Activated T-helper 1 cell treated with anti-CD3 and anti-CD28 coated beads, Interleukin-2, amount 50 U/mL, for 16 hours (primary cell): ENCODE measurements at places on chromosomes 2 and 18.
A peak's percentile ranks its signal among the peaks of the same experiment; 100 is the strongest.

GRCh38 chr2:11121099-11121822 is 34.0 kb upstream of the SLC66A3 start:
- no peak for DNase-seq

- DNase-seq = no peak
Observed at GRCh38 chr2:212480447-212480846, 58.2 kb downstream of the ERBB4 start.

GRCh38 chr2:237662671-237663093 is 35.3 kb downstream of the LRRFIP1 start:
- DNase-seq = no peak

DNA sequence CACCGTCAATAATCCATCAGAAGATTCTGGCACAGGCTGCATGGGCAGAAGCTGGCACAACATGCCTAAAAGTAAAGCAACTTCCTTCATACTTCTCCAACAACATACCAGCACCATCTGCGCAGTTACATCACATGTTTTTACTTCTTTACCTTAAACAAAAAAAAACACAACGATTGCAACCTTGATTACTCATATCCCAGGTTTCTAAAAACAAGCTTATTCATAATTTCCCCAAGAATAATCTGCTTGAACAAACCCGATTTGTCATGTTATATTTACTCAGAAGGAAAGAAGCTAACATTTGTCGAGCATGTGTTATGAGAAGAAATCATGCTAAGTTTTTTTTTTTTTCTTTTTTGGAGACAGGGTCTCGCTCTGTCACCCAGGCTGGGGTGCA is 54.7 kb downstream of the THADA start:
- DNase-seq = no peak

- DNase-seq = no peak
Observed at GRCh38 chr2:27955384-27956161, 65.0 kb downstream of the BABAM2 start.

DNA sequence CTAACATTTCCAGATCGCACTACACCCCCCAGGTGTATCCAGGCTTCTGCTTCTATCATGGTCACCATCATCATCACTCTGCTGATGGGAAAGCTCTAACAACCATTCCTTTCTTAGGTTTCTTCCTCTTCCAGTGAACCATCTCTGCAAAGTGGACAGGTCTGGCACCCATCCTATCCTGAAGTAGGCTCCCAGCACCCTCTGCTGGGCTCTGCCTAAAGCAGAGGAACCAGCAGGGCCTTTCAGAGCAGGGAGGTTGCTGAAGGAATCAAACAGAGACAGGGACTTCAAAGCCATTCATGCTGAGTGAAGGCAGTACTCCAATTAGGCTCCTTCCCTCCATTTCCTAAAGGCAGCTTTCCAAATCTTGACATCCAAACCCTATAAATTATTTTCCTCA is 27.2 kb upstream of the SATB2 start:
- DNase-seq = no peak

- no peak for DNase-seq
Observed at GRCh38 chr18:72993250-72993649, 125.5 kb upstream of the NETO1 start.

DNA sequence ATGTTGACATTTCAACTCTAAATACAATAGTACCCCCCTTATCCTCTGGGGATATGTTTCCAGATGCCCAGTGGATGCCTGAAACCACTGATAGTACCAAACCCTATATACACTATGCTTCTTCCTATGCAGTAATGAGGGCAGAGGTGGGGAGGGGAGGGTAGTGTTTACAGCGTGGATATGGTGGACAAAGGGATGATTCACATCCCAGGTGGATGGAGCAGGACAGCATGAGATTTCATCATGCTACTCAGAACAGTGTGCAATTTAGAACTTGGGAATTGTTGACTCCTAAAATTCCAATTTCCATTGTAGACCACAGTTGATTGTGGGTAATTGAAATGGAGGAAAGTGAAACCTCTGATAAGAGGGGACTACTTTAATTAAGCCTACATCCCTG is 75.4 kb downstream of the TSN start:
- no peak for DNase-seq

- peak; percentile 24 for DNase-seq
Observed at GRCh38 chr18:58671632-58672564, 633 bp downstream of the MALT1 start.

GRCh38 chr2:173033084-173033483 is 42.6 kb upstream of the MAP3K20 start:
- no peak for DNase-seq

DNA sequence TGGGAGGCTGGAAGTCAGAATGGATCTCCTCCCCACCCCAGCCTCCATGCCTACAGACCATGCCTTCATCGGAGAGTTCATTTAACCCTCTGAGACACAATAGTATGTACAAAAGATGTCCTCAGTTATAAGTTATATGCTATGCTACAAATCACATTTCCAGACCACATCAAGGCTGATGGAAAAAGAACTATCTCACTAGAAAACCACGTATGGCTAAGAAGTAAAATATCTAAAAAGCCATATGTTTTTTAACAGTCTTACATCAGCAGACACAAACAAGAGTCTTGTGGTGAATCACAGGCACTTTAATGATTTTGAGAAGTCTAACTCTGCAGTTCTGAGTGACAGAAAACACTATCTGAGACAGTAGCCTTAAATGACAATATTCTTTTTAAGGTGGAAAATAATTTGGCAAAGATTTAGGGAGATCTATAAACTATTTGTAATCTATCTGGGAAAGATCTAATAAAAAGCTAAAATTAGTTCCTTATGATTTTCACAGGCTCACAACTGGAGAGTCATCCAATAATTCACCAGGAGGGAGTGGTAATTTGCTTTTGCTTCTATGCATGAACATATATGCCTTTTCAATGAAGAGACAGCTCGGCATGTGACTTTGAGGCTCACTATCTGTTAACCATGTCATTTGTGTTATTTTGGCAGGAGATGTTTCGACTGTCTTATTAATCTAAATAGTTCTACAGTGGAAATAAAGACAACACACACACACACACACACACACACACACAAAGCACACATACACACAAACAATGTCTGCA is 197.5 kb downstream of the IRS1 start:
- no peak for DNase-seq

GRCh38 chr2:97673182-97673914 is 3.8 kb downstream of the C2orf92 start:
- DNase-seq = no peak

GRCh38 chr2:176234156-176234555 is 35.1 kb upstream of the MTX2 start:
- DNase-seq = no peak

DNA sequence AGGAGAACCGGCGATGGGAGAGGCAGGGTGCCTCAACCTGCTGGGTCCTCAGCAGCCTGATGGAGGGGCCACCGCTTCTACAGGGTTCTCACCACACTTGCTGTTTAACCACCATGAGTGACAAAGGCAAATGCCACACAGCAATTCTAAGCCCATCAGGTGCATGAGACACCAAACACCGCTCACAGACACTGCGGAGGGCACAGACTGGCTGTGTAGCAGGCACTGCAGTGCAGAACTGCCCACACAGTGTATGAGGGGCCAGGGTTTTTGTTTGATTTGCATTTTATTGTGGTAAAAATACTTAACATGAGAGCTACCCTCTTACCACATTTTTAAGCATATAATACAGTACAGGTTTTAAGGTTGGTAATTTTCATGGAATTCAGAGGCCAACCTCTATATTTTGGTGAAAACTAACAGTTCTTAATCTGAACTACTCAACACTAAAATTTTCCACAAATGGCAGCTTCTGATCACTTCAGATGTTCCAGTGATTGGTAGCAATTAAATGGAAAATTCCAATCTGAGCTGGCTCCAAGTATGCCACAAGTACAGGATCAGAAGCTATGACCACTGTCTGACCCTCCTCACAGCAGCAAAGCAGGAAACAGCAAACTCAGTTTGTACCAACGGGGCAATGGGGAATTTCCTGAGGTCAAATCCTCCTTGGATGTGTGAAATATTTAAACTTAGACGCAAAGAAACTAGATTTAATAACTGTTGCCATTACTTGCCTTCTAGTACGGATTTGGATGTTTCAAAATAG is 67.7 kb downstream of the FAM210A start:
- DNase-seq = no peak

DNA sequence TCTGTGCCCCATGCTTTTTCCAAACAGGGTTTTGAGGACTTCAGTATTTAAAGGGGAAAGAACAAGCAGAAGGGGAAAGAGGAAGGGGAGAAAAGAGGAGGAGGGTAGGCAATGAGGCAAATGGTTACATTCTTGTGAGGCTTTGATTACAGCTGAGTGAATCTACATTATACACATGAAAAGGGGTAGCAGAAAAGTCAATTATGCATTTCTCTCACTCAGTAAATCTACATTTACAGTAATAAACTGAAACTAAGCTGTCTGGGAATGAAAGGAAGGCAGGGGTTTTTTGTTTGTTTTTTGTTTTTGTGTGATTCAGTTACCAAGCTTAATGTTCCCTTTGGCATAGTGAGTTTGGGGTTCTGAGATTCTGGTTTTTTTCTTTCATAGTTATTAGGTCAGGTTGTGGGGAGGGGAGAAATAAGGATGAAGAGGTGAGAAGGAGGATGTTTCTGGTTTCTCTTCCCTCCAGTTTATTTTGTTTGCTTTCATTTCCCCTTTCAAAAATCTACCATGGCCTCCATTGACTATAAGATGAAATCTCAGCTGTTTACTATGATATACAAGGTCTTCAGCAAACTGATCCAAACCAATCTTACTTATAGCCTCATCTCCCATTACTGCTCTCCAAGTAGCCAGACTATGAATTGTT is 18.7 kb downstream of the C18orf63 start:
- DNase-seq = no peak

GRCh38 chr2:240503375-240503774 is 54.4 kb downstream of the ANKMY1 start:
- no peak for DNase-seq

- no peak for DNase-seq
Observed at GRCh38 chr18:44876755-44877154, 196.1 kb downstream of the SETBP1 start.

DNA sequence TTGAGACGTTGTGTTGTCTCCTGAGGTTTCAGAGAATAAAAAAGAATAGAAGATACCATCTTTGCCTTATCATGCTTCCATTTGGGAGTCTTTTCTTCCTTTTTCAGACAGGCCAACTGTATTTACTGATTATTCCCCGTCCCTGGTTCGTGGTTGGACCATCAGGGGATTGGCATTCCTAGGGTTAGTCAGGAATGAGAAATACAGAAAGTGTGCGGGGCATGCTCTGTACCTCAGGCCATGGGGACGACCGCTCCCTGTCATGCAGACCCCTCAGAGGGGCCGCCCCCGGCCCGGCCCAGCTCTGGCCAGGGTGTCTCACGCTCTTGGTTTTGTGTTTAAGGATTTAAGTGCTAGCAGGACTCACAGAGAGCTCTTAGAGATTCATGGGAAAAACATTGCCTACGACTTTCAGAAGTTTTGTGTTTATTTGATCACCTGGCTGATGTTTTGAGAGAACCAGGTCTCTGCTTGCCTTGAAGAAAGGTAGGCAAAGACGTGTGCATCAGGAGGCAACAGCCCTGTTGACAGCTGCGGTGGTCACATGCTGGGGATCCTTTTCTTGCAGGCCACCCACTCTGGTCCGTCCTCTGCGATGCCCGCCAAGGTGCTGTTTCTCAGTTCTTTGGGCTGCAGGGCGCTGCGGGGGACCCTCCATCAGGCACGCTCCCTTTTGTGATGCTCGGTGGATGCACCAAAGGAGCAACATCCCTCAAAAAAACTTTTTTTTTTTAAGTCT is 317.8 kb downstream of the AGAP1 start:
- DNase-seq = no peak

DNA sequence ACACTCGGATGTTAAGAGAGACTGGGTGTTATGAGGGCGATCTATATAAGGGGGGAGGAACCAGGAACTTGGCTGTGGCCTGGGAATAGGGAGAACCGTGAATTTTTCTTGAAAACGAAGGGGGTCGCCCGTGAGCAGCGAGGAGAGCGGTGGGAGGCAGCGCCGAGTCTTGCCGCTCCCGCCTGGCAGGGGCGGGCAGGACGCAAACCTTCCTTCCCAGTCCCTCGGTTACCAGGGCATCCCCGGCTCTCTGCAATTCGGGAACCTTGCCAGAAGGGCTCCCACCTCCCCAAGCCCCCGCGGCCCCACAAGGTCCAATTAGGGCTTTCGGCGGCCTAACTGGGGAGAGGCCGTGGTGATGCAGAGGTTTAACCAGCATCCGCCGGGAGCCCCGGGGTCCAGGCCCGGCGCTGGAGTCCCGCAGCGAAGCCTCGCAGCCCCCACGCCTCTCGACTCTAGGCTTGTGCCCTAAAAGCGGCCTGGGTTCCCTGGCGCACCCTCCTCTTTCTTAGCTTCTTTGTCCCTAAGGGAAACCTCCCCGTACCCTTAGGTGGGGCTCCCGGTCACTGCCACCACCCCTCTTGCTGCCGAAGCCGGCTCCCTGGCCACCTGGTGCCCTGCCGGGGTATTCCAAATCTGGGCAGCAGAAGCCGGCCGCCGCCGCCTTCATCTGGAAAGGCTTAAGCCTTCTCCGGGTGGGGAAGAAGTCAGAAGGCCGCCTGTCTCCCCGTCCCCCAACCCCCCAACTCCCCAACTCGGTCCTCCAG is 680 bp upstream of the FHOD3 start:
- no peak for DNase-seq

DNA sequence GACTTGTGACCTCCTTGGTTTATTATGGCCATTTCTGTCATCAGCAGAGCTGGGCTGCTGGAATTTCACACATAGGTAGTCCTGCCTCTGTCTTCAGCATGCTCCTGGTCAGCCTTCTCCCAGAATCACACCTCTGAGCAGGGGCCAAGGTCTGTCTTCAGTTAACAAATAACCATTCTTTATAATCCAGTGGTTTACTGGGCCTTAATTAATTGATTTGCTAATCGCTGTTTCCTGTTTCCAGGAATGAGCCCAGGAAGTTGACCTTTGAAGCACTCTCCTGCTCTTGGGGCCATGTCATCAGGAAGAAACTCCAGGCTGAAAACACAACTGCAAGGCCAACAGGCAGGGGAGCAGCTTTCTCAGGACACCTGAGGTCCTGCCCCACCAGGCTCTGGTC is 278.5 kb downstream of the SRBD1 start:
- DNase-seq = no peak

DNA sequence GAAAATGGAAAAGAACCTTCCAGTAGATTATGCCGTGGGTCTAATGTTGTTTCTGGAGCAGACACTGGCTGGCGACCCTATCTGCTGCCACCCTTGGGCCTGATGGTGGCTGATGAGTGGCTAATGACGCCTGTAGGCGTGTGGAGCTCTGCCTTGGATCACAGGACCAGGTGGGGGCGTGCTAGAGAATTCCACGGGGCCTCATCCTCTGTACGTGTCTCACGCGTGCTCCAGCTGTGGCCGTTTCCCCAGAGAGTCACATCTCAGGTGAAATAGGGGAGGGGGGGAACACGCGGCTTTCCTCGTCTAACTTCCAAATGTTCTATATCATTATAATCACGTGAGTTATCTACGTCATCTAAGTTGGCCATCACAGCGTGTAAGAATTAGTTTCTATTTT is 160.9 kb upstream of the SMIM21 start:
- no peak for DNase-seq

DNA sequence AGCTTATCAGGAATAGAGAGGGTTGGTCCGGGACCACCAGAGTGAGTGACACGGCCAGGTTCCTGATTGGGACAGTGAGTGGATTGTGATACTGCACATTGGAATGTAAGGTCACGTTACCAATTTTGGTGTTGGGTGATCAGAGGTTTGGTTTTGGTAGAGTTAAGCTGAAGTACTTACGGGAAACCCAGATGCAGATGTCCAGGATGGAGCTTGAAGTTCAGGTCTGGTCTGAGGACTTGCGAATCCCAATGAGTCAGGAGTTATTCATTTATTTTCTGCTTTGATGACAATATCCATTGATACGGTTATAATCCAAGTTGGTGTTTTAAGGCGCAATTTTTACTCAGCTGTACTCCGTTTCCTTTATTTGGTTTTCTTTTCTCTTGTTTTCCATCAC is 273.6 kb downstream of the ALPK2 start:
- no peak for DNase-seq

- DNase-seq = no peak
Observed at GRCh38 chr2:201466050-201466675, 14.6 kb downstream of the STRADB start.
